ENCODE measurements at places on chromosomes 12 and 14.

GRCh38 chr12:77218278-77218677 is 152.9 kb upstream of the E2F7 start:
- DNase-seq, result no peak

DNA sequence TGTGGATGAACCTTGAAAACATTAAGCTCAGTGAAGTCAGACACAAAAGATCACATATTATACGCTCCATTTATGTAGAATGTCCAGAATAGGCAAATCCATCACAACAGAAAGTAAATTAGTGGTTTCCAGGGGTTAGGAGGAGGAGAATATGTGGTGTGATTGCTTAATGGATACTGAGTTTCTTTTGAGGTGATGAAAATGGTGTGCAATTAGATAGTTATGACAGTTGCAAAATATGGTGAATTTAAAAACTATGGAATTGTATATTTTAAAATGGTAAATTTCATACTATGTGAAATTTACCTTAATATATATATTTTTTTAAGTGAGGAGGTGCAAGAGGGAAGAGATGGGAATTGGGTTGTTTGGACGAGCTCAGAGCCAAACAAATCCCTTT is 46.3 kb upstream of the KICS2 start:
- no peak for DNase-seq

- no peak for DNase-seq
Measured at GRCh38 chr12:114400361-114400811, 5.6 kb downstream of the TBX5 start.

DNA sequence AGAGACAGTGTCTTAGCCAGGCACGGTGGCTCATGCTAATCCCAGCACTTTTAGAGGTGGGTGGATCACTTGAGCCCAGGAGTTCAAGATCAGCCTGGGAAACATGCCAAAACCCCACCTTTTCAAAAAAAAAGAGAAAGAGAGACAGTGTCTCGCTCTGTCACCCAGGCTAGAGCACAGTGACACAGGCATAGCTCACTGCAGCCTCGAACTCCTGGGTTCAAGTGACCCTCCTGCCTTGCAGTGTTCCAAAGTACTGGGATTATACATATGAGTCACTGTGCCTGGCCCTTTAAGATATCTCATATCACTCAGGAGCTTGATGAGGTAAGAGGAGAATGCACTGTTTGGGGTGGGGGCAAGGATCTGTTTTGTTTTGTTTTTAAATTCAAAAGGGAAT is 48.1 kb upstream of the LTBP2 start:
- no peak for DNase-seq

DNA sequence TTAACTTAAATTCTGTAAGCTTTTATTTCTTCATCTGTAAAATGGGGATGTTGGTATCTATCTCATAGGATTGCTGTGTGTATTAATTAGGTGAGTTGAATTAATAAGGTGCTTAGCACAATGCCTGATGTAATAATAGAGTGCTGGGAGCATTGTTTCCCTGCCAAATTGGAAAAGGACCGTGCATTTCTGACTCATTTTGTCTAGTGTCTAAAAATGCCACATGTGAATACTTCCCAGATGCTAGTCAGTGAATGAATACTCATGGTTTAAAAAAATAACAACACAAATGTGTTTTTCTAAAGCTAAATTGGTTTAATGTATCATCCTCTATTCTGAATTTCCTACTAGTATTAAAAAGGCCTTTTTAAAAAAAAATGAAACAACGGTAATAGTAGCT is 45.4 kb upstream of the NEDD1 start:
- DNase-seq, result no peak

Measured in stimulated activated CD8-positive, alpha-beta memory T cell treated with anti-CD3 and anti-CD28 coated beads, Interleukin-2, amount 100 ng/mL, for 48 hours (primary cell).